Activated T-cell treated with anti-CD3 and anti-CD28 coated beads for 4 hours (primary cell): ENCODE measurements at places on chromosomes 6 and 20.

DNA sequence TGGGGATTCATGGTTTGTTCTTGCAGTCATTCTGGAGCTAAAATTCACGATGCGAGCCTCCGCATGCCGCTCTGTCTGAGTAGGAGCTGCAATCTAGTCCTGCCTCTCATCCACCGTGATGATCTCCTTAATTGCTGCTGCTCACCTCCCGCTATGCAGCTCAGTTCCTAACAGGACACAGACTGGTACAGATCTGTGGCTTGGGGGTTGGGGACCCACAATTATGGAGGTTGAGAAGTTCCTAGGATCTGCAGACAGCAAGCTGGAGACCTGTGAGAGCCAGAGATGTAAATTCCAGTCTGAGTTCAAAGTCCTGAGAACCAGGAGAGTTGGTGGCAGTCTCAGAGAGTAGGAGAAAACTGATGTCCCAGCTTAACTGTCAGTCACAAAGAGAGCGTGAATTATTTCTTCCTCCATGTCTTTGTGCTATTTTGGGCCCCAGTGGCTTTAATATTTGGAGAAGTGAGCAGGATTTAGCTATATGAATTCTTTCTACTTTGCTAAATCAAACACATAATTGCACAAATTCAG lies 378.7 kb upstream of the MAN1A1 start:
- DNase-seq, result no peak

DNA sequence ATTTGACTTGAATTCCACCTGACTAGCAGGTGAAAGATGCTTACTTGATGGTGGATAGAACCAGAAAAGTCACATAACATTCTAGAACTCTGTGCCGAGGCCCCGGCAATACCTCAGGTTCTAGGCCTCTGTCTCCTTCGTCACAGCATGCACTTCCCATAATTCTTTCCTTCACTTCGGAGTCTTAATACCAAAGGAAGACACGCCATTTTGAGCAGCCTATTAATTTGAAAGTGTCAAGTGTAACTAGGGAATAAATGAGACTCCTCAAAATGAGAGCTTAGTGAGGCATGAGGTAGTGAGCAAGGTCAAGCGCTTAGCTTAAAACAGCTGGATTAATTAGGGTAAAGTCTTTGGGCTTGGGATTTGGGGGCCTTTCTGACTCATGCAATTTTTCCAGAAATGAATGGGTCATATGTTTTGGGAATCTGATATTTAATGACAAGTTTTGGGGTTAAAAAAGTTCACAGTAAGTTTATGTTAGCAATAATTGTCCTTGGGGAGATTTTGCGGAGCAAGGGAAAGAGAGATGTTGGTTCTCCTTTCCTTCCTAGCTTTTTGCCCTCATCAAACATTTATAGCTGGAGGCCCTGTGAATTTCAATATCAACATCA lies 29.1 kb upstream of the SGK1 start:
- DNase-seq, result no peak

GRCh38 chr6:124917769-124918168 lies 44.5 kb upstream of the RNF217 start:
- DNase-seq, result no peak

DNA sequence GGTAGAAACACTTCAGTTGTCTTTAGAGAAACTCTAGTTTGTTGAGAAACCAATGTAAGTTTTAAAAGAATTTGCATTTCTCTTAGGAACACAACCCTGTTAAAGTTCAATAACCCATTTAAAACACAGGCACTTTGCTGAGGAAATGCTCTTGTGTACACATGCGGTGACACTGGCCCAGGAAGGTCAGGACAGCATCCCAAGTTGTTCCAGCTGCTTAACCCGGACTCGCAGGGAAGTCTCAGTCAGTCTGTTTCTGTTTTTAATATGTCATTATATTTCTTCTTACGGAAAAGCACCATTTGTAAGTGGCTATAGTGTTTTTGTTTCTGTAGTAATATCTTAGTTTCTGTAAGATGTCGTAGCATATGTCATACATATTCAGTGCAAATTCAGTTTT lies 36.9 kb downstream of the RIN2 start:
- DNase-seq, result no peak

DNA sequence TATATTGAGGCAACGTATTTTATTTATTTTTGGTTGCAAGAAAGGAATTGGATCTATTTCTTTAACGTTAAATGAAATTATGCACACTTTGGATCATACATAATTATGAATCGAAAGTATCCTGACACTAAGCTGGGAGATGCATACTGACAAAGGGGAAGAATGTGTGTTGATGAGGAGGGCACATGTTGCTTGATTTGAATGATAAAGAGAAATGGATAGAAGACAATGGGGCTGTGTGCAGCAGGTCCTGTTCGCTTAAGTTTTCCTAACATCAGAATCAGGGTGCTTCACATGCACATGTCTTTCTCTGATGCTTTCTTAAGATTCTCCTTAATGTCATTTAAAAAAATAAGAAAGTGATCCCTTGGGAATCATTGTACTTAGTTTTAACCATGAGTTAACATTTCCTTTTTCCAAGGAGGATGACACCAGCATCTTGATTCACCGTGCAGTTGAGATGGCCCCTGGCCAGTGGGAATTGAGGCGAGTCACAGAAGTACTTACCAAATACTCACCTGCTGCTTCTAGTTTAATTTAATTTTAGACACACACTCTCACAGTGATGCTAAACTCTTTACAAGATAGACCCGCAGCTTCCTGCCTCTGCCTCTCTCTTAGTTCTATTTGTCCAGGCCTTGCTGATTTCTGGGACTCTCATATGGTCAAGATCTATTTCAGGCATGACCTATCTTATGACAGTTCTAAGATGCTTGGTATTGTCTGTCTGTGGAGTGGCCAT lies 116.5 kb downstream of the CLIC5 start:
- no peak for DNase-seq

GRCh38 chr6:165729307-165729936 lies 66.4 kb upstream of the PDE10A start:
- no peak for DNase-seq

DNA sequence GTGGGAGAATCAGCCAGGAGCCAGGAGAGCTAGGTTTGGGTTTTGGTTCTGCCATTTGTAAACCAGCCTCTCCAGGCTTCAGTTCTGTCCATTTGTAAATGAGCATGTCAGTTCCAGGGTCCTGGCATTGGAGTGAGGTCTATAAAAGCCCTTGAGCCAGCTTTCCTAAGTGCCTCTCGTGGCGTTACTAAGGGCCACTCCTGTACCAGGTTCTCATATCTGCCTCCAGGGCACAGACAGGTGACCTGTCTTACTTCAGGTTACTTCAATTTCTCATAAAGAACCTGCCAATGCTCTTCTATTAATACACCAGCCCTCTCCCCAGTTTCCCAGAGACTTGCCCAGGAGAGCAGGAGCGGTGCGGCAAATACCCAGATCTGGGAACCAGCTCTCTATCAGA lies 101.9 kb downstream of the VEGFA start:
- no peak for DNase-seq

GRCh38 chr20:25470045-25470444 lies 62.6 kb downstream of the GINS1 start:
- peak; percentile 3 for DNase-seq

GRCh38 chr20:39751557-39752137 lies 789.5 kb downstream of the DHX35 start:
- no peak for DNase-seq

- no peak for DNase-seq
Observed at GRCh38 chr6:81655696-81656095, 96.8 kb downstream of the TENT5A start.

DNA sequence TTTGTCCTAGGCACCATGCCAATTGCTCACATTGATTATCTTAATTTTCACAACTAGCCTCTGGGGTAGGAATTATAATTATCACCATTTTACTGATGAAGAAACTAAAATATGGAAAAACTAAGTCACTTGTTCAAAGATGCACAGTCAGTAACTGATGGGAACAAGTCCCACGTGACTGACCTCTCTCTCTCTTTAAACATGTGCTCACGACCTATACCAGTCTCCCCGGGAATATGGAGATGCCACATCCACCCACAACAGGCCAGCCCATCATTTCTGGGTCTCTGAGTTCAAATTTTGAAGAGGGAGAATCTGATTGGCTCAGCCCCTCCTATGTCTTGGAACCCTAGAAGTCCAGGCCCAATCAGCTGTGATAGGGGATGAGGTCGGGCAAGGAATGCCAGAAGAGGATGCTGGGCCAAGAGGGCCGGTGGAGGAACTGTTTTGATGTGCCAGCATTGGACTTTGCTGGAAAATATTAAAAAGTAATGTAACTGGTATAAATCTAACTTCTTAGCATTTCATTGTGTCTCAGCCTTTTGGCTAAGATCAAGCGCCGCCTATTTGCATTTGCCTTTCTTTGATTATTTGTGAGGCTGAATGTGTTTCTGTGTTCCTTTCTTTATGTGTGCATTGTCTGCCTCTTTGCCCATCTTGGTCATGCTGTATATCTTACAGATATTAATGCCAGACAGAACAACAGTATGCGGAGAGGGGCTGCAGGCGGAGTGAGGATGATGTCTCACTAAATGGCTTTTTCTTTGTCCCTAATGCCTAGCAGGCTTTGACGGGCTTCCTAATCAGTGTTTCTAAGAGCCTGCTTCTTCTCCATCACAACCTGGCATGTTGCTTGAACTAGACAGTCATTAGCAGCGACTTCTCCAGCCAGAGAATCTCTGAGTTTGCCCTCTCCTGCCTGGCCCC lies 126.6 kb downstream of the VEGFA start:
- no peak for DNase-seq

GRCh38 chr6:43532201-43532600 lies 15.3 kb downstream of the POLR1C start:
- DNase-seq, result no peak

DNA sequence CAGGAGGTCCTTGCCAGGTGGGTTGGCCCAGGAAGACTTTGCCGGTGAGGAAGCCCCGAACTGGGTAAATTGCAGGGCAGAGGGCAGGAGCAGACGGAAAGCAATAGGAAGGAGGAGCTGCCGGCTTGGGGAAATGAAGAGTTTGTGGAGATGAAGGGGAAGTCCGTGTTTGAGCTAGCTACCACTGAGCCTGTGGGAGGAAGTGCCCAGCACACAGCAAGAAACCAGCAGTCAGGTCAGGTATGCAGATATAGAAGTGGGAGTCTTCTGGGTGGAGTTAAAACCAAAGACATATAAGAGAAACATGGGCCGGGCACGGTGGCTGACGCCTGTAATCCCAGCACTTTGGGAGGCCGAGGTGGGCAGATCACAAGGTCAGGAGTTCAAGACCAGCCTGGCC lies 34.7 kb downstream of the CD24 start:
- no peak for DNase-seq

- no peak for DNase-seq
Observed at GRCh38 chr6:34813028-34813713, 21.3 kb downstream of the BLTP3A start.

DNA sequence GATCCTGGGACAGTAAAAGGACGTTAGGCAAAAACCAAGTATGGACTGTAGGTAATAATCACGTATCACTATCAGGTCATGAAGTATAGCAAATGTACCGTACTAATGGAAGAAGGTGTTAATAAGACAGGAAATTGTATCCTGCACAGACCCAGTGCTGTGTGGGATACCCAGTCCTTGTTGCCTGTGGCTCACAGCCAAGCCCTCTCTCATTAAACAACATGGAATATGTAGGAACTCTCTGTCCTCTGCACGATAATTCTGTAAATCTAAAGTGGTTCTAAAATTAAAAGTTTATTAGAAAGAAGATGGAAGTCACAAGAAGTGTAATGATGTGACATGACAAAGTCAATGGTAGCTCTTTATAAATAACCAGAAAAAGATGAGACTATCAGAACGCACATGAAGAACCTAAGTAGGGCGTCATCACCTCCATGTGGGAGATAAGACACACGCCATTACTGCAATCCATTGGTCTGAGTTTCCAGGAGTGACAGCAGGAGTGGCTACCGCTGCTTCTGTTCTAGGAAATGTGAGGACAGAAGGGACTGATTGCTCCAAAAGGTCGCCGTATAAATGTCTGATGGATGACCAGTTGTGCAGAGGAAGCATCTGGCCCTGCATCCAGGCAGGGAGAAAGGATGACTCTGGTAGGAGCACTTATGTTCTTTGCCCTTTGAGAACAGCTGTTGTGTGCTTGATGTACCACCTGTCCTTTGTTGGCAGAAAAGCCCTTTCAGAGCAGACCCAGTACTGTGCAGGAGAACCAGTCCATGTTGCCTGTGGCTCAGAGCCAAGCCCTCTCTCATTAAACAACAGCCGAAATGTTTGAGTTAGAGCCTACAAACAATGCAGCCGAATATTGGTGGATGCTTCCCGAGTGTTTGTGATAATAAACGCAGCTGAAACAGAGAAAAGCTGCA lies 125.6 kb downstream of the FIG4 start:
- DNase-seq, result no peak

GRCh38 chr6:128509709-128510108 lies 10.7 kb downstream of the PTPRK start:
- no peak for DNase-seq

DNA sequence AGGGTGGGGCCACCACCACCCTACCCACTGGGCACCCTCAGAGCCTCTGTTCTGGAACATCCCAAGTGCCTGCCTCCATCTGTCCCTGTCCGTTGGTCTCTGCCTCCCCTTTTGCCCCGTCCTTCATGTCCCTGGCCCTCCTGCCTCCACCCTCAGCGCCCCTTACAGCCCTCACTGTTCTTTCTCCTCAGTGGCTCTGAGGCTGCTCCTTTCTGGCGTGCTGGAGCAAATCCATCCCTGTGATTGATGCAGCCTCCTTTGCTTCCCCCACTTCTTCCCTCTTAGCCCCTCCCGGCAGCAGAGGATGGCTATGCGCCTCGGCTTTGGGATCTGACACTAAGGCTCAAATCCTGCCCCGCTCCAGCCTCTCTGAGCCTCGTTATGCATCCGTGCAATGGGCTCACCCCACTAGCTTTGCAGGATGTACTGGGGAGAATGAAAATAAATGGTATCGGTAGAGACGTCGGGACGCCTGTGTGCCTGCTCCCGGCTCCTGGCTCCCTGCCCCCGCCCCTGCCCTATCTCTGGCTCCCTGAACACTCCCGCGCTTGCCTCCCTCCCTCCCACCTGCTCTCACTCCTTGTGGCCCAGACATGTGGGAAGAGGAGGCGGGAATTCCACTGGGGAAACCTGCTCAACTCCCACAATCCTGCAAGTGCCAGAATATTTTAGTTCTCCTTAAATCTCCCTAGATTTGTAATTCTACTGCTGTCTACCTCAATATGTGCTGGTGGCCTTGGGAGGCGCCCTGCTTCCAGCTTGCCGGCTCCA lies 13.1 kb downstream of the VSTM2L start:
- DNase-seq, result no peak

GRCh38 chr6:125918681-125919566 lies 37.6 kb upstream of the HINT3 start:
- peak; percentile 19 for DNase-seq
